ENCODE measurements at places on chromosomes 7 and 10.

DNA sequence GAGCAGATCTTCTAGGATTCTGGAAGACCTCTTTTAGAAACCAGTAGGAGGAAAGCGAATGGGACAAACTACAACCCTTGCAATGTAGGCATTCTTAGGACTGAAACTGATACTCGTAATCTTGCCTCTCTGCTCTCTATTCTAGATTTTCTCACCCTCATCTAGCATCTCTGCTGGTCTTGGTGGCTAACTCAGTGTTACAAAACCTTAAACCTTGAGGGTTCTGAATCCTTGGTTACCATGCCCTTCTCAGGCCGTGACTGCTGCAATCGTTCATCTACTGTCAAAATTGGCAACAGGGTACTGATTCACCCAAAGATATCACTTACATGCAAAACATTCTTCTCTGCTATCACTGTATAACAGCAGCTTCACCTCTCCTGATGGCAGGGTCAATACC is 55.2 kb downstream of the SAMD9 start:
- DNase-seq = no peak

DNA sequence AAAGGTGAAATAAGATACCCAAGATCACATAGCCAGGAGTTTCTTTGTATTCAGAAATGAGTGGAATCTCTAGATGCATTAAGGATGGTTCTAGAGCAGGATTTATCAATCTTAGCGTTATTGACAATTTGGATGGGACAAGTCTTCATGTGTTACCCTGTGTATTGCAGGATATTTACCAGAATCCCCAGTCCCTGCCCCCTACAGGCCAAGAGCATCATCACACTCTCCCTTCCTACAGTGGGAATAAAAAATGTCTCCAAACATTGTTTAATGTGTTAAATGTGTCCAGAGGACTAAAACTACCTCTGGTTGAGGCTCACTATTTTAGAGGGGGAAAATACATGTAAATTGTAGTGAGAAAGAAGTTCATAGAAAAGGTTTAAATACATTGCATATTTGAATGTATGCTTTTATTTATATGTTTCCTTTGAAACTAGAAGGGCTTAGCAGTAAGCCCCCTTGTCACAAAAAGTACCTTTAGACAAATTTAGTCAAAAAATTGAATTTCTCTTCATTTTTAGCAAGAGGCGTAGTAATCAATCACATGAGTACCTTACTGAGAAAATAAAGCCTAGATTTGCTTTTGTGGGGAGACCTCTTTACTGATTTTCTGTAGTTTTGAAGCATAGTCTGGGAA is 141.2 kb downstream of the MLLT10 start:
- peak; percentile 15 for DNase-seq

DNA sequence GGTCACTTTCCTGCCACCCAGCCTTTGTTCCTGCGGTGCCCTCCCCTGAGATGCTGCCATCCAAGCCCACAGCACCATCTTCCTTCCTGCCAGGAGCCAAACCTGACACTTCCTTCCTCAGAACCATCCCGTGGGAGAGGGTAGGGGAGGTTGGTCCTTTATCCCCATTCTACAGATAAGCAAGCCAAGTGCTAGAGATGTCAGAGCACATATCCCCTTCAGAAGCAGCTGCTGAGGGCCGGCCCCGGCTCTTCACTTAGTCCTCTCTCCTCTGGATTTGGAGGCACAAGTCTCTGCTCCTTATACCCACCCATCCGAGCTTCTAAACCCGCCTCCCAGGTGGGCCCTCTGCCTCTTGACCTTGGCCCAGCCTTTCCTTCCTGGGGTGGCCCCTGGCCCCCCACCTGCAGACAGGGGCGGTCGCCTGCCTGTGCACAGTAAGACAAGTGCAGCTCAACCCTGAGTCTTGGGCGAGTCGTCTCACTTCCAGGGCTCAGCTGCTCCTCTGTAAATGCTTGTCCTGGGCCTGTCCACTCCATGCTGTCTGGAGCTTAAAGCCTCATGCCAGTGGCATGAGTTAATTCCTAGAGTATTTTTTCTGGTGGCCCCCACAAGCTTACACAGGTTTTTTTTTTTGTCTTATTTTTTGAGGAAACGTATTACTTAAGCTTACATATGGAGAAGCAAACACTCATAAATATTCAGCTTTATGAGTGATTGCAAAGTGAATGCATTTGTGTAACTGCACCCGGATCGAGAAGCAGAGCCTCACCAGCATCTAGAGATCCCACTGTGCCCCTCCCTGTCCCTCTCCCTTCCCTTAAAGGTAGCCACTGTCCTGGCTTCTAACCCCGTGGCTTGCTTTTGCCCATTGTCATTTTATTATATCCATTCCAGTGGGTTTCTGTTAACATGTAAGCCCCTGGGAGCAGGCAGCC is 125.1 kb downstream of the CDH23 start:
- no peak for DNase-seq

- no peak for DNase-seq
Measured at GRCh38 chr10:20267734-20268133, 451.5 kb downstream of the PLXDC2 start.

DNA sequence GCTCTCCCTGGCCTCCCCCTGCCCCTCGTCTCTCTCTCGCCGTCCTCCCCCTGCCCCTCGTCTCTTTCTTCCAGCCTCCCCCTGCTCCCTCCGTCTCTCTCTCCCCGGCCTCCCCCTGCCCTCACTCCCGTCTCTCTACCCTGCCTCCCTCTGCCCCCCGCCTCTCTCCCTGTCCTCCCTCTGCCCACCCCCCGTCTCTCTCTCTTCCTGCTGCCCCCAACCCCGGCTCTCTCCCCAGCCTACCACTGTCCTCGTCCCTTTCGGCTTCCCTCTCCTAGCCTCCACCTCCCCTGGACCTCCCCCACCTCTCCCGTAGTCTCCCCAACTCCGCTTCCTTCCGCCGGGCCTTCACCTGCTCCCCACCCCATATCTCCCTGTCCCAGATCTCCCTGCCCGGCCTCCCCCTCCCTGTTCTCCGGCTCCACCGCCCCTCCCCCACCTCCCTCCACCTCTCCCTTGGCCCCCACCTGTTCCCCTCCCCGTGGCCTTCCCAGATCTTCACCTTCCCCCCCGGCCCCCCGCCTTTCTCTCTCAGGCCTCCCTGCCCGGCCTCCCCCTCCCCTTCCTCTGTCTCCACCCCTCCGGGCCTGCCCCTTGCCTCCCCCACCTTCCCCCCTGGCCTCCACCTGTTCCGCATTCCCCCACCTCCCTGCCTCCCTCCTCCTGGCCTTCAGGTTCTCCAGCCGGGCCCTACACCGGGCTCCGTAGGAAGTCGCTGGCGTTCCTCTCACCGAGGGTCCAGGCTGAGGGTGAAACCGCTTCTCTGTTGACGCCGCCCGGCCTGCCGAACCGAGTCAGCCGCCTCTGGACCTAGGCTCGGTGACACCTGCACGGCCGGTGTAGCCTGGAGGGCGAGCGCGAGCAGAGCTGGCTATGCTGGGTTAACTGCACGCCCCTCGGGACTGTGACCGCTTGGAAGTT is 1.2 kb downstream of the GET4 start:
- no peak for DNase-seq

DNA sequence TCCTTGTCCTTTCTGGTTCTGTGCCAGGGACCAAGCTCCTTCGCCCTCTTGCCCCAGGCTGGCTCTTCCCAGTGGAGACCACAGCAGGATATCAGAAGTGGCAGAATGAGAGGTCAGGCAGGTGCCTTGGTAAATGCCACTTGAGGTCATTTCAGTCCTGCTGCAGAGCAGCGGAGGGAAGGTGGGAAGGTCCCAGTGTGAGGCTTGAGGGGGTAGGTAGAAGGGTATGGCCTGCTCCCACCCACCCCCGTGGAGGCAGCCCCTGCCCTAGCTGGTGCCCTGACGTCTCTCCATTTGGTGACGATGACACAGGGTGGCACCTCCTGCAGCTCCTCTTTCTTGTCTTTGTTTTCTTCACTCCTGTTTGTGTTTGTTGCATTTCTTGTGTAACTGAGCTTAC is 538.8 kb downstream of the TCERG1L start:
- DNase-seq = no peak

DNA sequence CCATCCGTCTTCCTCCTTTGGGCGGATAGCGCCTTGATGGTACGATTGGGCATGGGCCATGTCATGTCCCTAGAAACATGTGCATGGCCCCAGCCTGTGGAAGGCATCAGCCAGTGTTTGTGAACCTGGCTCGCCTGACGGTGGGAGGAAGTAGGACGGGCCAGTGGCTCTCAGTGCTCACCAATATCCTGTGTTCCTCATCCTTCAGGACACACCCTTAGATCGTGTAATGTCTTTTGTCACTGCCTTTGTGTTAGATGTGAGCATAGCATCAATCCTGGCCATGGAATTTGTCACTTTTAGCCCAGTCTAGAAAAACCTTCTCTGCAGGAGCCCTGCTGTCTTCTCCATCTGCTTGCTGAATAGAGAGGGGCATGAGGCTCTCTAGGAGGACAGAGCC is 77.6 kb downstream of the PFKFB3 start:
- no peak for DNase-seq

GRCh38 chr10:125190414-125190813 is 30.1 kb upstream of the CTBP2 start:
- no peak for DNase-seq

DNA sequence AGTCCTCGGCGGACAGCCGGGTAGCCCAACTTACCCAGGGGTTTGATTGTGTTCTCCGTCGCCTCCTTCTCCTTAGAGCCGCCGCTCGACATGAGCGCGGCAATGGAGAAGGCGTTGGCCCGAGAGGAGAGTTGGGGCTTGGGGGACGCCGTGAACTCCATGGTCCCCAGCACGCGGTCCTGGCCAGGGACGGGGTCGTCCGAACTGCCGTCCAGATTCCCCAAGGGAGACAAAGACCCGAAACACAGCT is 515 bp downstream of the TBX20 start:
- no peak for DNase-seq

DNA sequence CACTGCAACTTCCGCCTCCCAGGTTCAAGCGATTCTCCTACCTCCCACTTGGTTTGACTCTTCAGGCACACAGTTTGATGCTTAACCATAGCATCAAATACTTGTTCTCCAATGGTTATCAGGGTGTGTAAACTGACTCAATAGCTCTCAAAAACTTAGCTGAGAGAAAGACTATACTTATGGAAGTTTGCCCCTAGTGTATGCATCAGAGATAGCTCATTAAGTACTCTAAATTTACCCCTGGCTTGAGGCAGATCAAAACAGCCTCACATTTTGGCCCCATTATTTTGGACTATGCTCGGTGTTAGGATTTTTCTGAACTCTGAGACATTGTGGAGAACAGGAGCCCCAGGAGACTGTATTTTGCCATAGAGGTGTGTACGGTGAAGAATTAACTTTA is 40.8 kb upstream of the SLC35B4 start:
- no peak for DNase-seq

DNA sequence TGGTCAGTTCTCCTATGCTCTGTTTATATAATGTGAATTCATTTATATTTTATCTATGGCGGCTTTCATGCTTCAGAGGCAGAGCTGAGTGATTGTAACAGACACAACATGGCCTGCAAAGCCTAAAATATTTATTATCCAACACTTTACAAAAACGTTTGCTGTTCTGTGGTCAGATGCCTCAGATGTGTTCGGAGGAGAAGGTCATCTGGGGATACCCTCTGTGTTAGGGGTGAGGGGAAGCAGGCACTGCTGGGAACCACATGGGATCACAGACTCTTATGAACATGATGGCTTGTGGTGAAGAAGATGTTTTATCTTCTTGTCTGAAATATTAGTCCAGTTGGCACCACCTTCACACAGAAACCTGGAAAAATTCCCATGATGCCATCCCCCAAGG is 203.4 kb downstream of the PHTF2 start:
- no peak for DNase-seq

DNA sequence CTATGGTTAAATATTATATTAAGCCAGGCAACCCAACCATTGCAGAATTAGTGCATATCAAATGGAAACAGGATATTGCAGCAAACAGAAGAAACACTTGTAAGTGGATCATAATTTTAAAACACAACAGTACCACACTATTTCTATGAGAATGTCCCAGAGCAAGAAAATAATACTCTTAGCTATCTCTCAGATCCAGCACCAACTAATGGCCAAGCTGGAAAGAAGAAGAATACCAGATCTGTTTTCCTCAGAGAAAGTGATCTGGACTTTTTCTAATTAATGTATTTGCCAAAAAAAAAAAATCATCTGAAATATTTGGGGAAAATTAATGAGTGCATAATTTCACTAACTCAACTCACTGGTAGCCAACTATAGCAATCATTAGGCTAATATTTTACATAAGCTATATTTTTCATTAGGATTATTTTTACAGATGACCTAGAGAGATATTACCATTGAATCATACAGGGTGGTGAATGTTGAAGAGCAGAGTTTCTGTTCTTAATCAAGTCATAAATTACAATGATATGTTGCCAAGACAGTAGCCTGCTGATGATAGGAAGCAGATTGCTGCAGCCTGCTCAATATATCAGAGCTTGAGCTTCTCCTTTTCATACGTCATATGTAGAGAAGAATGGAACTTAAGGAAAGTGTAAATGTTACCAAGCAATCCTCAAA is 995.4 kb upstream of the LRRN3 start:
- DNase-seq = no peak

DNA sequence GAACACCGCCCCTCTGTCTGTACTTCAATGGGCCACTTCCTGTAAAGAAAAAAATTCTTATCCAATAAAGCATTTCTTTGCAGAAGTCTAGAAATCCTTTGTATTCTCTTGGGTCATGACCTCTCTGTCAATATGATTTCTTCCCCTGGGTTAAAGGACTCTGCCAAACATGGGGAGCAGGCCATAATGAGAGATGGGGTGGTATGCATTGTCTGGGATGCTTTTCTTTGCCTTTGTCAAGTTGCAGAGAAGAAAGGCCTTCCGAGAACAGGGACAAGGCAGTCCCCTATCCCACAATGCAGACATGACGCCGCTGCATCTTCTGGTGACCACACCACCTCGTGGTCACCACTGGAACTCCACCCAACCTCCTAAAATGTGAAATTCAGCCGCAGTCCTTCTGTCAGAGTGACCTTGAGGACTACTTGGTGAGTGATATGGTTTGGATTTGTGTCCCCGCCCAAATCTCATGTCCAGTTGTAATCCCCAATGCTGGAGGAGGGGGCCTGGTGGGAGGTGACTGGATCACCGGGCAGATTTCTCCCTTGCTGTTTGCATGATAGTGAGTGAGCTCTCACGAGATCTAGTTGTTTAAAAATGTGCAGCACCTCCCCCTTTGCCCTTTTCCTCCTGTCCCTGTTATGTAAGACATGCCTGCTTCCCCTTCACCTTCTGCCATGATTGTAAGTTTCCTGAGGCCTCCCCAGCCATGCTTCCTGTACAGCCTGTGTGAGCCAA is 15.2 kb upstream of the FRMPD2 start:
- DNase-seq = peak; percentile 39
